ENCODE measurements at places on chromosomes 1 and 21.

- DNase-seq: no peak
These were observed 123.0 kb upstream of the TMPRSS2 start for GRCh38 chr21:41630917-41631316.

GRCh38 chr1:17585266-17585987 is 45.9 kb downstream of the ARHGEF10L start:
- no peak for DNase-seq

GRCh38 chr1:84753516-84754385 is 63.5 kb upstream of the SSX2IP start:
- peak; percentile 76 for DNase-seq

GRCh38 chr1:66982561-66983260 is 57.9 kb downstream of the MIER1 start:
- no peak for DNase-seq

DNA sequence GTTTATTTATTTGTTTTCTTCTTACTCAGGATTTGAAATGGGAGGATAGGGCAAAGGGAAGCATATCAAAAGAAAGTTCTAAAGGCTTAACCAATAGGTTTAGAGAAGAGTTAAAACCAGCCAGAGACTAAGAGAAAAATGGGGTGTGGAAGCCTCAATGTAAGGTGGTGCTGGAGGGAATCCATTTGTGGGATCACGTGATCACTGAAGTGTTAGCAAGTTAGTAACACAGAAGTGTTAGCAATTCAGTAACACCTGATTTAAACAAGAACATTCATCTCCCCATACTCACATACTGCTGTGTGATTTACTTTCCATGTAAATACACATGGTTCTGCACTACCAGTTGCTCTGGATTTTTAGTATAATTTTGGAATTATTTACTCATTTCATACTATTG is 451.2 kb downstream of the DISC1 start:
- DNase-seq: no peak

DNA sequence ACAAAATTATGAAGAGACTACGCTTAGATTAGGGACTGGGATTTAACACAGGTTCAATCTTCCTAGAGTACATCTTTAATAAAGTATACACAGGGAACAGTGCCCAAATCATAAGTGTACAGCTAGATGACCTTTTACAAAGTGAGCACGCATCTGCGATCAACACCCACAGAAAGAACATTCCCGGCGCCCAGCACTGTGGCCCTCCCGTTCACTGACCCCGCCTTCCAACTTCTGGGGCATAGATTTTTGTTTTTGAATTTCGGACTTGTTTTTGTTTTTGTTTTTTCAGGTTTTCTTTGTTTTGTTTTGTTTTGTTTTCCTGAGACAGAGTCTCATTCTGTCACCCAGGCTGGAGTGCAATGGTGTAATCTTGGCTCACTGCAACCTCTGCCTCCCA is 30.6 kb upstream of the COX20 start:
- no peak for DNase-seq

- no peak for DNase-seq
These were observed 47.2 kb downstream of the RAP1A start for GRCh38 chr1:111666828-111667227.

DNA sequence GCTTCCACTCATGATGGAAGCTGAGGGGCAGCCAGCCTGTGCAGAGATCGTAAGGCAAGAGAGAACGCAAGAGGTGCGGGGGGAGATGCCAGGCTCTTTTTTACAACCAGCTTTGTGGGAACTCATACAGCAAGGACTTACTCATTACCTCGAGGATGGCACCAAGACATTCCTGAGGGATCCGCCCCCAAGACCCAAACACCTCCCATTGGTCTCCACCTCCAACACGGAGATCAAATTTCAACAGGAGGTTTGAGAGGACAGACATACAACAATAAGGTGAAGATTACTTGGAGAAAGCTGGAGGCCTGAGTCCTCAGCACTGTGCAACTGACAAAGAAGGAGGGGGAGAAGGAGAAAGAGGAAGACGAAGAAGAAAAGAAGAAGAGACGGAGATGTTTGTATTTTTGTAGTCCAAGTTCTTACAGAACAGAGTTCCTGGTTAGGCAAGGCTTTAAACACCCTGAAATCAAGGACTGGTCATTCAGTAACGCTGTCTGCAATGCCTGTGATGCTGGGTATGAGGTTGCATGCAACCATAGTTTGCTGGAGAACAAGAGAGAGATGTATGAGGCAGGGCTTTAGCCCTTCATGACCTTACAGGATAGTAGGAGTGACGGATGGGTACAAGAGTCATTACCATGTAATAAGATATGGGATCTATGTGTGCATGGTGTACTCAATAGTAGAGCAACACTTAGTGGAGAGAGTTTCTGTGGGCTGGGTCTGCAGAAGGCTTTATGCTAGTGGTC is 19.7 kb upstream of the GALNT2 start:
- DNase-seq: no peak

DNA sequence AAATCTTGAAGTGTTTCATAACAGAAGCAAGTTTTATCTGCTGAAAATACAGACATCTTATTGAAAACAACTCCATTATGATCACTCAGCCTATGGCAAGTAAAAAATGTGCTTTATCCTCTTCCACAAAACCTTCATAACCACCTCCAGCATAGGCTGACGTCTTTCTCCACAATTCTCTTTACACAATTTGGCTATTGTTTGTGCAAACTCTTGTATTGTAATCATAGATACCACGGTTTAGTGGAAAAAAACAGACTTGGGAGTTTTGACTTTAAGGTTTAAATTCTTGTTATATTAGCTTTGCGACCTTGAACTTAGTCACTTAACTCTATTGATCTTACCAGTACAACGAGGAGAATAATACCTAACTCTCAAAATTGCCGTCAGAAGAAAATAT is 126.1 kb downstream of the PLD5 start:
- DNase-seq: no peak

GRCh38 chr1:173856903-173857302 is 10.9 kb downstream of the GAS5 start:
- no peak for DNase-seq

DNA sequence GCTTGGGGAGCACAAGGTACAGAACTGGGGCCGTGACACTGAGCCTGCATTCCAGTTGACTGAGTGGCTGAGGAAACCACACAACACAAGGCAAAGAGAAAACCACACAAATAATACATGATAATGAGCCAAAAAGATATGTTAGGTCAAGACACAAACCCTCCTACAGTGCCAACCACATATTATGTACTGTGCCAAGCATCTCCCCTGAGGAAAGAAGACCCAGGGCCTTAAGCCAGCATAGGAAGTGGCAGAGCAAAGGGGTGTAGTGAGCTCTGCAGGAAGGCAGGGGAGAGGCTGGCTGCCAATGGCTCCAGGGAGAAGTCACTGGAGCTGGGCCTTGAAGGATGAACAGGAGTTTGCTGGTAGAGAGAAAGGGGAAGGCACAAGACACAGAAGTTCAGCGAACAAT is 28.2 kb downstream of the CTNNBIP1 start:
- DNase-seq: no peak
